Heart left ventricle (tissue), 16 donors: ENCODE measurements at places on chromosomes 3 and 15. TPM values are rescaled to one million over a fixed set of nuclear protein-coding genes. Genes with fewer than 3 reads are reported as not detected.

Gene GOLGA8R
- 3.1 TPM for total RNA-seq

Gene STRIT1
- 6.7 TPM for total RNA-seq

Gene BOC
- total RNA-seq = 9.6 TPM

Gene EXD1
- total RNA-seq = not detected

Gene KIF15
- not detected for total RNA-seq

Gene ZBTB47
- 131 TPM for total RNA-seq

Gene TMEM41A
- 11.6 TPM for total RNA-seq

Gene ANKDD1A
- 0.95 TPM for total RNA-seq

Gene CCDC9B
- total RNA-seq = 69.4 TPM

DNA sequence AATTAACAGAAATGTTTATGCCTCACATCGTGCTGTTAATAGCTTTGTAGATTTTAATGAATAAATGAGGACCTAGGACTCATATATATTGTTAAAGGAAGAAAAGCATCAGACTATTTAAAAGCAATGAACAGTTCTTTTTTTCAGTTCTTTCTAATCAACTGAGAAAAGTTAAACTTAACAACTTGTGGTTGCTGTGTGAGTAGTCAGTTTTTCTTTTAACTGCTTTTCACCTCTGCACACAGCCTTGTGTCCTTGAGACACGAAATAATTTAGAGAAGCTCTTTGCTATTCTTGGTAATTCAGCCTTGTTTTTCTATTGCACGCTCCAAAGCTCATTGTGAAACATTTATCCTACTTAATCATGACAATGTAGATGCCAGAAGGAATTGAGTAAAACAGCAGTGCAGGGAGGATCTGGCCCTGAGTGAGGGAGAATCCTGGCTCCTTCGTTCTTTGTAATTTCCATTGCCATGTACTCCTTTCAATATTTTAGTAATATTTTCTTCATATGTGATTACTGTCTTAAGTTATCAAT lies 499.0 kb downstream of the PYDC2 start:
- no peak for DNase-seq

- no peak for DNase-seq
These were observed 33.1 kb upstream of the CCDC50 start for GRCh38 chr3:191296041-191296541.

DNA sequence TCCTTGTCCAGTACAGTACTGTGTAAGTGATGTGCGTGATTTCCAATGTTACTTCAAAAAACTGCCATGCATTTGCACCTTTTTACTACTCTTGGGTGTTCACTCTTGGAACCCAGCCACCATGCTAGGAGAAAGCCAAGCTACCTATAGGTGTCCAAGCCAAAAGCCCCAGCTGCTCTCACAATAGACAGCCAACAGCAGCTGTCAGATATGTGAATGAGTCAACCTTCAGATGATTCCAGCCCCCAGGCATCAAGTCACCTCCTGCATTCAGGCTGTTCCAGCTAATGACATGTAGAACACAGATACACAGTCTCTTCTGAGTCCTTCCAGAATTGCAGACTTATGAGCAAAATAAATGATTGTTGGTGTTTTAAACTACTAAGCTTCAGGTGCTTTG lies 417.7 kb upstream of the TGFBR2 start:
- DNase-seq = peak; percentile 38

DNA sequence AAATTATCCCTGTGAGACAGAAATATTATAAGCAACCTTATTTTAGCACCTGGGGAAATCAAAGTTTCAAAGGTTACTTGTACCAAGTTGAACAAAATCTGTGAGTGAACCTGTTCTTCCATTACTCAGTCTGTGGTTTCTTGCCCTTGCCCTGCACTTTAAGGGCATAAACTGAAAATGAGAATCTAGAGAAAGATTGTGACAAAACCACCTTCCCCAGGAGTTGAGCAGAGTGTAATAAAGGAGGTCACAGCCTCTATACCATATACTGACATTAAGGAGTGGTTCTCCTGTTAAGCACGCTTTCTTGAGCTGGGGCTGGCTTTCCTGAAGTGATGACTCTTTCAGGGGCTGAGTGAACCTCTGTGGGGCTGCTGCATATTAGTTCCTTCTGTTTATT lies 143.4 kb downstream of the PDCD6IP start:
- no peak for DNase-seq

- no peak for DNase-seq
These were observed 10.9 kb downstream of the LRRFIP2 start for GRCh38 chr3:37163262-37164015.

DNA sequence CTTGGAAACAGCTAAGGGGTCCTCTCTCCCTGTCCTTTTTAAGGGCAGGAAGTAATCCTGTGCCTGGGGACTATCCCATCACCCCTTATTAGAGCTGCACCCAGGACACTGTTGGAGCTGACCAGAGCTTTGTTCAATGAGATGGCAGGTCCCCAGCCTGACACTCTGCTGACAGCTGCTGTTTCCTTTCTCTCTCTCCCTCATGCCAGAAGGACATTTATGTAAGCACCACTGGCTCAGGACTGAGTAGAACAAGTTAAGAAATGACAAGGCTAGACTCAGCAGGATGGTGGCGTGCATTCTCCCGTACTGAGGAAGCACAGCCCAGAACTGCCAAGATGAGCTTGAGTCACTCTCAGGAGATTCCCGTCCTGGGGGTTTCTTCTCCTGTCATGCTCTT lies 17.3 kb downstream of the GJD2 start:
- DNase-seq = no peak

DNA sequence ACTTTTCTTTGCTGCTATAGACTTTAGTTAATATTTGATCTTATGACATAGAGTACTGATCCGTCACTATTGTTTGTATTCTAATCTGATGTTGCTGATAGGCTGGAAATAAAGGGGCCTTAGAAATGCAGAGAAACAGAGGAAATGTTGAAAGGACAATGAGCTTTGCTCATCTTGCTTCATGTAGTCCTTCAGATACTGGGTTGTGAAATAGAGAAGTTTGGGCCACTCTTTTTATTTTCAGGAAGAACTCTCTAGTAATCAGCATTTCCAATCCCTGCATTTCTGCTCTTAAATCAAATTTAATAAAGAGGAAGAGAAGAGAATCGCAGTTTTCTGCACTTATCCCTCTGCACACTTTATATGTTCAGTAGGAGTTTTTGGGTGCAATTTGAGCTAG lies 192.8 kb upstream of the THBS1 start:
- no peak for DNase-seq

- no peak for DNase-seq
These were observed 545.9 kb downstream of the IGSF11 start for GRCh38 chr3:118488732-118489131.

GRCh38 chr3:130841357-130841756 lies 52.5 kb upstream of the ATP2C1 start:
- no peak for DNase-seq

DNA sequence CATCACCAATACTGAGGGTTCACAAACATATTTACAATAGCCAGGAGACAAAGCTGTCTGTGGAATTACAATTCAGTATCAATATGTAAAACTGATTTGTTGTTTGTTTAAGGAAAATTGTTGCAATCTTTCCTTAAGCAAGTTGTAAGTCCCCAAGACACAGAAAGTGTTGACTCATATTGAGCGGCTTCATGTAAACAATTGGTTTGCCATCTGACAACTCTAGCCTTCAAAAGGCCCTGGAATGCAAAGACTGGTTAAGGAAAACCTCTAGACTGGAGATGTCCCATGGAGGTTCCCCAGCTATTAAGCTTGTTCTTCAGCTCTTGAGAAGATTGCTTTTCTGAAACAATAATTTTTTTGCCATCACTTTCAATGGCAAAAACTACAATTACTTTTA lies 283.7 kb upstream of the PROK2 start:
- no peak for DNase-seq

GRCh38 chr15:39127151-39127790 lies 453.6 kb upstream of the THBS1 start:
- no peak for DNase-seq

DNA sequence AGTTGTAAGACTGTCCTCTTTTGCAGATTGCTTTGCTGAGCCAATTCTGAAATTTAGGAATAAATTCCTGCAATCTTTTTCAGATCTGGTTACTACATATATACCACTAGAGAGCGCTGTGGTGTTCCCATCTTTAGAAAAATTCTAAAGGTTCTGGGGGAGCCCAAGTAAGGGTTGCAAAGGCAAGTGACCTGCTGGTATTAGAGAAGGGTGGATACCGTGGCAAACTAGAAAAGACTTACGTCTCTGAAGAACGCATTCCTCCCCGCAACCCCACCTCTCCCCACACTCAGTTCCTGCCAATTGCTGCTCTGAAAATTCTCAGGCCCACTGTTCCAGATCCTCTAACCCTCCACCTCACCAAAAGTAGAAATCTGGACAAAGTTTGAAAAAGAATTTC lies 48.5 kb downstream of the EFHB start:
- DNase-seq = no peak

DNA sequence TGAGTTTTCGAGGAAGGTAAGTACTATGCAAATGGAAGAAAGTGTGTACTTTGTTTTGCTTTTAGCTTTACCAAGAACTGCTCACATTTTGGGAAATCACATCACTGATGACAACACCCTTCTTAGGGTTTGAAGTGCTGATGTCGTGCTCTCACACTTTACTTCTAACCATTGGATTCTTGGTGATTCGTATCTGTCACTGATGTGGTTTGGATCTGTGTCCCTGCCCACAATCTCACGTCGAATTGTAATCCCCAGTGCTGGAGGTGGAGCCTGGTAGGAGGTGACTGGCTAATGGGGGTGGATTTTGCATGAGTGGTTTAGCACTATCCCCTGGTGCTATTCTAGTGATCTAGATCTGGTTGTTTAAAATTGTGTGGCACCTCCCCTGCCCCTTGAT lies 75.4 kb upstream of the RGMA start:
- DNase-seq = no peak

DNA sequence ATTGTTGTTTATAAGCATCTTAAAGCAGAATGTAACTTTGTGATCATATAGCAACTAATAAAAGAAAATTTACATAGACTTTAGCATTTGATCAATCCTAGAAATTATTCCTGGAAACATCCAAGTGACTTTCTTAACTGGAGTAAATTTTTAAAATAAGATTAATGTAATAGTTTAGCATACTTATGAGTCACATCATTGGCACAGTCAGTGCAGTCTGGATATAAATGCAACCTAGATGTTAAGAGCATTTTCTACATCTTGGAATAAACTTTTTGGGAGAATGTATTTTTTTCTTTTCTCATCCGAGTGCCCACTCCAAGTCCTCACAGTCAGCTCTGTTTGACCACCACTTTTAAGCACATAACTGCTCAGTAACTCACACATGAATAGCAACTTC lies 324.6 kb upstream of the PLSCR5 start:
- no peak for DNase-seq

GRCh38 chr3:124601190-124601589 lies 129.1 kb upstream of the UMPS start:
- no peak for DNase-seq

DNA sequence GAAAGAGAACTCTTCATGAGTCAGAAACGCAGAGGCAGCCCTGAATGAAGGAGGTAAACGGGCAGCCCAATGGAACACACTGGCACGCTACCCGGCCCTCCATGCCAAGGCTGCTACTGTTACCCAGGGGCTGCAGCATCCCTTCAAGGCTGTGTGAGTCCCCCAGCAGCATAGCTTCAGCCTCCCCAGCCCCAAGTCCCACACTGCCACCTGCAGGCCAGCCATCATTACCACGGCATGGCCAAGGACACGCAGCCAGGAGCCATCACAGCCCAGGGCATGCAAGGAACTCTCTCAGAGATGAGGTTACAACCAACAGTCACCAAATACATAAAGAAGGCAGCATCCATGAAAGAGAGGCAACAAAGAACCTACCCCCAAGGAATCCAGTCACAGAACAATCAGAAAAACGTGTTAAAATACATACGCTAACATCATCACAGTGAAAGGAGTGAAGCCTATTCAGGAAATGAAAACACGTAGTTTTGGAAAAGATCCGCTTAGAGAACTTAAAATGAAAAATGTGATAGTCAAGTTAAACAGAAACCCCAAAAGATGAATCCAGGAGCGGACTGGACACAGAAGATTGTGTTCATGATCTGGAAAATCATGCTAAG lies 22.4 kb downstream of the PLA2G4F start:
- no peak for DNase-seq

- peak; percentile 83 for DNase-seq
These were observed 43.2 kb upstream of the TSEN2 start for GRCh38 chr3:12440927-12441714.

DNA sequence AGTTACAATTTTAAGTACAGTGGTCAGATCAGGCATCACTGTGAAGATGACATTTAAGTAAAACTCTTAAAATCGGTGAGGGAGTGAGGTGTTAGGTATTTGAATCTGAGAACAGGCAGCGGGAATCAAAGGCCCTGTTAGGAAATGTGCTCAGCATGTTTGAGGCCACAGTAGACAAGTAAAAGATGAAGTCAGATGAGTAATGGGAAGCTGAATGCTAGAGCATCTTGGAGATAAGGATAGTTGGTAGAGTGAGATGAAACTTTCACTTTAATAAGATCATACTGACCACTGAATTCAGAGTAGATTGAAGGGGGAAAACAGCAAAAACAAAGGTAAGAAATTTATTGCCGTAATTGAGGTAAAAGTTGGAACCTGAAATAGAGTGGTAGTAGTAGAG lies 61.6 kb downstream of the DCBLD2 start:
- DNase-seq = no peak
